Activated effector memory CD4-positive, alpha-beta T cell treated with Interleukin-2 at 50 U/mL for 16 hours (primary cell): ENCODE measurements at places on chromosomes 2 and 18.

- no peak for DNase-seq
Measured at GRCh38 chr18:80130555-80130954, 21.5 kb downstream of the ADNP2 start.

DNA sequence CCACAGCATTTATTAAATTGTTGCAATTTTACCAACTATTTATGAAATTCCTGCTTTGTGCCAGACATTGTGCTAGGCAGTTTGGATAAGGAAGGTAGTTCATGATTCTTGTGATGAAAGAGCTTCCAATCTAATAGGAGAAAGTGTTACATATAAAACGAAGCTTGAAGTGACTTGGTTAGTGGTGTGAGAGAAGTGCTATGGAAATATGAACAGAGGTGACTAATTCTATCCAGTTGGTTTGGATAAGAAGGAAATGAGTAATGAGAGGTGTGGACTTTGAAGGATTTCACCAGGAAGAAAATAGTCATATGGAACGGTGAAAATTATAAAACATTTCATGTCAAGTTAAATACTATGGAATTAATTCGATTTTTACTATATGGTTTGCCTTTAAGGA is 48.6 kb downstream of the EML6 start:
- DNase-seq = no peak

- no peak for DNase-seq
Measured at GRCh38 chr2:206558492-206558891, 83.8 kb upstream of the FAM237A start.

DNA sequence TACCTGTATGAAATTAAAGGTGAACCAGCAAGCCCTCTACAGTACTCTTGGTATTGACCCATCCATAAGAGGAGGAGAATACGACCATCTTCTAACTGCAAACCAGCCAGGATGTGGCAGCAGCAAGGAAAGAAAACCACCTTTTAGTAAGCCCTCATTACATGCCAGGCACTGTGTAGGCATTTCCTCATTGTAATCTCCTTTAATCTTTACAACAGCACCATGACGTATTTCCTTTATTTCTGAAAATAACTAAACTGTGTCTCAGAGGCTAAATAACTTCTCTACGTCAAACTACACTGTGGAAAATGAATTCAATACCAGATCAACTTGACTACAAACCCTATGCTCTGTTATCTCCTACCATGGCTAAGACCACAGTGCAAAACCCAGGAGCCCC is 18.2 kb downstream of the WDR35 start:
- DNase-seq = no peak

DNA sequence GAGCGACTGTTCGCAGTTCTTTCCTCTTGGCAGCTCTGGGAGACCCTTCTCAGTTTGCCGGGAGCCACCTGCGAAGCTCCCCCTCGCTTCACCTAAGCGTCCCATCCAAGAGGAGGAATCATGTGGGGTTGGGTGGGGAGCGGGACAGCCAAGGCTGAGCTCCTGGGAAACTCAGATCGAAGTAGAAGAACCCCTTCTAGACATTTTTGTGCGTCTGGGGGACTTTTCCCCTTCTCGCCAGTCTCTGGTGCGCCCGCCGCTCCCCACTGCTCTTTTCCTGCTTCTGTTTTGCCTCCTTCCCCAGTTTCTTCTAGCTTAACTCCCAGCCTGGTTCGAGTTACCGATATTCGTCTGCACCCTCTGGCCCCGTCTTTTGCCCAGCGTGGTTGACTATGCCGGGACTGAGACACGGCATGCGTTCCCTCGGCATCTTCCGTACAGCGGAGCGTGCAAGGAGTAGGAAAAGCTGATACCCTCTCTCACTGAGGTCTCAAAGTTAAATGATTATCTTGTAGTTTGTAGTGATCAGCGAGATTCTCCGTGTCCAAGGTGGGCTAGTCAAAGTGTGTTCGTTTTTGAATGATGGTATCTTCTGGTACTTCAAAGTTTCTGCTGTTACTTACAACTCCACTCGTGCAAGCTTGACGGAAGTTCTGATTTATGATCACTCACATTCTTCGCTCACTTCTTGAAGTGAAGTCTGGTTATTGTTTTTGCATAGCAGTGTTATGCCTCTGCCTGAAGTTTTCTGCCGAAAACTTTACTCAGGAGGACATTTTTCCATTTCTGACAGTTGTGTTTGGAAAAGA is 664 bp downstream of the CAMKMT start:
- DNase-seq = peak; percentile 30

GRCh38 chr2:235685024-235685721 is 191.3 kb downstream of the AGAP1 start:
- no peak for DNase-seq

DNA sequence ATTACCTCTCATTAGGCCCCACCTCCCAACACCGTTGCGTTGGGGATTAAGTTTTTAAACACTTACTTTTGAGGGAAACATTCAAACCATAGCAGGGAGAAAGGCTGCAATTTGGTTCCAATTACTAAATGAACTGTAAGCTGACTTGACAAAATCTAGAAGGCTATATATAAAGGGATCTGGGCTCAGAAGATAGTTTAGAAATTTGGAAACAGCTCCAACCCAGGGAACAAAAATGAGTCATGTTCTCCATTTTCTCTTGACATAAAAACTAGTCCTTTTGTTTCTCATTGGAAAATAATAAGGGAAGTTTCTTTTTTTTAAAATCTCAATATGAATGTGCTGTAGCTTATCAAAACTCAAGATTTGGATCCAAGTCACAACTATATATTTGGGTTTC is 17.5 kb downstream of the MOGAT1 start:
- DNase-seq = no peak

- no peak for DNase-seq
Measured at GRCh38 chr2:215752436-215752835, 260.9 kb downstream of the MREG start.

DNA sequence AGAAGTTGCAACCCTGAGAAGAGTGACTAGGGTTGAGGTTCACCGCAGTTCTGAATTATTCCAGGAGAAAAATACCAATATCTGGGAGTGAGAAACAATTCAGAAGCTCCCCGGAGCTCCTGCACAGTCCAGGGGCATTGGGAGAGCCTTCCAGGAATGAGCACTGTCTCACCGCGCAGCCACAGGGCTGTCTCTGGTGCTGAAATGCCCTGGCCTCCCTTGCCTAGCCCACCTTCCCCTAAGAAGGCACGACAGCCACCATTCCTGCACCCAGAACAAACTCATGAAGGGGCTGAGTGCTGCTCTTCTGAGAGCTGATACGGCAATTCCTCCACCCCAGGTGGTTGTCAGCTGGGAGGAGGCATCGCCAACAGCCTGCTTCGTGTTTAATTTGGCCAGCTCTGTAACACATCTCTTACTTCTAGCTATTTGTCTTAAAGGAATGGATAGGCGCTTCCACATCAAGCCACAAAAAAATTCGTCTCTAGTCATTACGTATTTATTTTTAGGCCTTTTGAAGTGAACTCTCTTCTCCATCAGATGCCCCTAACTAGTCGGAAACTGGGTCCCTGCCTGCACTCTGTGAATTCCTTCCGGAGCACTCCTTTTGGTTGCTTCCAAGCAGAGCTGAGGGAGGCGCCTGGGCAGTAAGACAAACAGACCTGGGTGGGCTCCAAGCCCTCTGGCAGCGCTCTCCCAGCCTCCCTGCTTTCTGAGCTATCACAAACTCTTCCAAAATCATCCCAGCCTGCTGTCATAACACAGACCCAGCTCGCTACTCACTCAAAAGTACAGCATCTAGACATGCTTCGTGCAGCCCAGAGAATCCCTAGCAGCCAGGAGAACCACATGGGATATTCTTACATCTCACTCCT is 120.5 kb upstream of the CCDC68 start:
- no peak for DNase-seq

DNA sequence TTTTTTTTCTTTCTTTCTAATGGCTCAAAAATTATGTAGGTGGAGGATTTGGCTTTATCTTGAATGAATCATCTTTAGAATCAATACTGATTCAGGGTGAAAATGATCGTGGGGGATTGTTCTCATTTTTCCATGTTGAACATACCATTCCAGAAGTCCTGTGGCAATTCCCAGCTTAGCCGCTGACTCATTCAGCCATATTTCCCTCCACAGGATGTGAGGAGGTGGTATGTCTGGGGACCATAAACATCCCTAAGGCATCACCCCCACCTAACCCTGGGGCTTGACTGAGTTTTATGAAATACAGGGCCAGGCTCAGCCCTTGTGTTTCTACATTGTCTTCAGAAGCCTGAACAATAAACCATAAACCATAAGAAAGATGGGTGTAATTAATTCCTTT is 92.7 kb upstream of the FN1 start:
- DNase-seq = no peak

DNA sequence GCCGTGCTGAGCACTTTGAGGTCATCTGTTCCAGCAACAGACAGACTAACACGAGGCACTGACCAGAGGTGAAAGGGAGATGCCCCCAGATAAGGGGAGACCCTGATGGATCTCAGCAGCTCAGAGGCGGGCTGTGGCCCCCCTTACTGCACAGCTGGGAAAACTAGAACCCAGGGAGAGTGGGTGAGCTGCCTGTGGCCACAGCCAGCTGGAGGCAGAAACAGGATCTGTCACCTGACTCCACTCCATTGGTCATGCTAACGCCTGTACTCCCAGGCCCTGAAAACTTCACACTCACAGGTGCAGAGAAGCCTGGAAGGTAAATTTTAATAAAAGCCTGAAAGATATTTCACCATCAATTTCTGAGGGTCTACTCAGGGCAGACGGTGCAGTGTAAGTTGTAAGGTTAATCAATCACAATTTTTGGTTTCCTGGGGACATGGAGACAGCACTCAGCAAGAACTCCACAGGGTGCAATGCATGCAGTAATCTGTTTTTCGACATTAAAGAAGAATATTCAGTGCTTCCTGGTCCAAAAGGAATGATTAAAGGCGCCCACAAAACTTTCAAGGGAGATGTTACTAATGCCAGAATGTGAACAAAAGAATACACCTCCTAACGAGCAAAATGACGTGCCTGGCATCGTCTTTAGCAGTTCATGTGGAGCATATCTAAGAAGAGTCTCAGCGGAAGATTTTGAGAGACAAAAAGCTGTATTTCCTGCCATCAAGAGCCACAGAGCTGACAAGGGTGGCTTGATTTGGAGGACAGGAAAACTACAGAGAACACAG is 173.4 kb downstream of the EIPR1 start:
- DNase-seq = no peak

DNA sequence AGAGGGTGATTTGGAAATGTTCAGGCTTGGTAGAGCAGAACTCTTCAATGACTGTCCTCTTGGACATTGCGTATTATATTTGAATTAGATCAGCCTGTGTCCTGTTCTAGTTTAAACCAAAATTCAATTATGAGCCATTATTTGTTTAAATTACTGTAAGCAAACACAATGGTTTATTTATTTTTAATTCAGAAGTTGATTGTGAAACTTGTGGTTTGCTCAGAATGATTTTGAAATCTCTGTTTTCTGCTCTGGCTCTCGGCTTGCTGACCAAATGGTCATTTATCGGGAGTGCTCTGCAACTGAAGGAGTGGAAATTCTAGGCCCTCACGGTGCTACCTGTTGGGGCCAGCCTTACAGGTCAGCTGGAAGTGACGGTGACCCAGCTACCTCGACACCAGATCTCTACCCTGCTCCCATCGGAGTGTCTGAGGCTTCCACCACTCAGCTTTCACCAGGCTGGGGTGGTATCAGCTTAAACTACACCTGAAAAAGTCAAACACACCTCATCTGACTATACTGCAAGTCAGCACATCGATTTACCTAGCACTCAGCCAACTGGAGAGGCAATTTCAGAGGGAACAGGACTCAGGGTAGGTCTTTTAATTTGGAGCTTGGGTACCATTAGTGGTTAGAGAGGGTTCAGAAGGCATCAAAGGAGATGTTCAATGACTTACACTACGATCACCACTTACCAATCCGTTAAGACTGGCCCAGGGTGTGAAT is 36.8 kb upstream of the GPD2 start:
- no peak for DNase-seq

DNA sequence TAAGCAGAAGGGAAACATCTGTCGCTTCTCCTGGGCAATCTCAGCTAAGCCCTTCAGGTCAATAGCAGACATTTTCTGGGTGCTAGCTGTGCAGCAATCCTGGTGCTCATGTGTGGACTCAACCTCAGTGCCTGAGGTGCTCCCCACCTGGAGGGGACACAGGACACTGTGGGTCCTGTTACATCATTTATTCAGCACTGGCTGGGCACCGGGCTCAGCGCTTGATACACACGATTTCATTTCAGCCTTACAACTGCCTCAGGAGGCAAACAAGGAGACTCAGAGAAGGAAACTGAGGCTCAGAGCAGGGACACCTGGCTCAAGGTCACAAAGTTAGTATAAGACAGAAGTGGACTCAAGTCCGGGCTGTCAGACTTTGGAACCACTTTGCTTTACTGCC is 46.7 kb downstream of the MARCO start:
- DNase-seq = no peak

DNA sequence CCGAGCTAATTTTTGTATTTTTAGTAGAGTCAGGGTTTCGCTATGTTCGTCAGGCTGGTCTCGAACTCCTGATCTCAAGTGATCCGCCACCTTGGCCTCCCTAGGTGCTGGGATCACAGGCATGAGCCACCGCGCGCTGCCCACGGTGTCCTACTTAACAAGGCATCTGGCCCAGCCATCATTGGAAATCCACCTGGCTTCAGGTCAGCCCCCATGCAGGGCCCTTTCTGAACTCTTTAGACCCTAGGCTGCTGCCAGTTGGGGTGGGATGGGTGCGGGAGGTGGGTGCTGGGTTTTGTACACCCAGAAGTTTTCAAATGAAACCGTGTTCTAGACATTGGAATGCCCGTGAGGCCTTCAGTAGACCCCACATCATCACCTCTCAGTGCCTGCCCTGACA is 26.6 kb upstream of the NT5DC4 start:
- DNase-seq = no peak

GRCh38 chr2:117019357-117019756 is 795.1 kb upstream of the DDX18 start:
- DNase-seq = no peak

DNA sequence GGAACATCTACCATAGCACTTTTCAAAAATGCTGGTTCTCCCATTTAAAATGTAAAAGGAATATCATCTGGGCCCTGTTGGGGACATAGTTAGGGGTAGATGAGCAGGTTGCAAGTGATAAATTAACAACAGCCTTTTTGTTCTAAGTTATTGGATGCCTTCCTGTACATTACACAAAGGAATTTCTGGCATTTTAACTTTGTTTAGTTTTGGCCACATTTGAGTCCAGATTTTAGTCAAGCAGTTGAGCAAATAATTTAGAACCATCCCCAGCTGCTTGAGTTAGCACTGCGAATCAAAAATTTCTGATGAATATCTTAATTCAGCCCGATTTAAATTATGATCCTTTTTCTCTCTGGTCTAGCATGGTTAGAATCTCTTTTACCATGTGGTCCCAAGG is 124.4 kb downstream of the TTC27 start:
- no peak for DNase-seq

DNA sequence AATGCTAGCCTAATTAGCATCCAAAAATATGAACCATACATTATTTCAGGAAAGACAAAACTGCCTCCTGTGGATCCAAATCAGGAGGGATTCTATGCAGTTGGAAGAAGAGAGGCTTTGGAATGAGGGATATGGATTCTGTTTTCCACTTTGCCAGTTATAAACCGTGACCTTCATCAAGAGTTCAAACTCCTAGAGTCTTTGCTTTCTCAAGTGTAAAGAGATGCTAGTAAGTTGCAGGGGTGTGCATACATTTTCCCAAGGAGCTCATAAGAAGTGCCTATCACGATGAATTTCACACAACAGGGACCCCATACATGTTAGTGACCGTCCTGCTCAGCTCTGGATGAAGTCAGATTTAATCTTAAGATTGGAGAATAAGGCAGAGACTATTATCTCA is 542.5 kb downstream of the SOX11 start:
- DNase-seq = no peak
